ENCODE measurements at places on chromosomes 13 and 19. TPM values are rescaled to one million over a fixed set of nuclear protein-coding genes. Genes with fewer than 3 reads are reported as not detected.

The KLK12 gene
- total RNA-seq = not detected

The MYCBP2 gene
- 40.4 TPM for total RNA-seq

The CALR3 gene
- total RNA-seq = 0.32 TPM

The CAMSAP3 gene
- 60.5 TPM for total RNA-seq

The USPL1 gene
- total RNA-seq = 26.7 TPM
